AG04450 (cell line): ENCODE measurements at places on chromosomes 11 and 22.

- no peak for DNase-seq
Measured at GRCh38 chr11:97123237-97123636, 733.4 kb downstream of the JRKL start.

GRCh38 chr11:66183494-66184048 is 84.9 kb upstream of the RAB1B start:
- DNase-seq = no peak

GRCh38 chr22:22593964-22594656 is 35.0 kb upstream of the PRAME start:
- peak; percentile 11 for DNase-seq

DNA sequence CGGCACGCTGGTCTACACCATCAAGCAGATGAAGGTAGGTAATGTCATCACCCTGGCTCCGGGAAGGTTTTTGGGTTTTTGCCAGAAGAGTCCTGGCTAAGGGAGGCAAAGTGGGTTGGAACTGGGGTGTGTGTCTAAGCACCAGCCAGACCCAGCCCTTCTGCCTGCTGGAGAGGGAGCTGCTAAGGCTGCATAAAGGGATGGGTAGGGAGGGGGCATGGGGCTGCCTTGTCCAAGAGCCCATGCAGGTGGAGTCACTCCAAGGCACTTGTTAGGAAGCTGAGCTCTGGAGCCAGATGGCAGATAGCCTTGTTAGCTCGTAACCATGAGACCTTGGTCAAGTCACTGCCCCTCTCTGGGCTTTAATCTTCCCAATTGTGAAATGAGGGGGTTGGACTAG is 48.0 kb downstream of the TIMP3 start:
- no peak for DNase-seq

DNA sequence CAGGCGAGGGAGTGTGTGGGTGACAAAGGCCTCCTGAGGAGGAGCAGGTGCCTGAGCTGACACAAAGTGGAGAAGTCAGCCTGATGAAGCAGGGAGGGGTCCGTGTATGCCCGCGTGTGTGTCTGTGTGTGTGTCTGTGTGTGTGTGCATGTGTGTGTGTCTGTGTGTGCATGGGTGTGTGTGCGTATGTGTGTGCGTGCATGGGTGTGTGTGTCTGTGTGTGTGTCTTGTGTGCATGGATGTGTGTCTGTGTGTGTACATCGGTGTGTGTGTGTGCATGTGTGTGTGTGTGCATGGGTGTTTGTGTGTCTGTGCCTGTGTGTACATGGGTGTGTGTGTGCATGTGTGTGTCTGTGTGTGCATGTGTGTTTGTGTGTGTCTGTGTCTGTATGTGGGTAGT is 65.6 kb upstream of the EIF3D start:
- no peak for DNase-seq

GRCh38 chr11:130146796-130147195 is 12.8 kb upstream of the ST14 start:
- no peak for DNase-seq
